Brain (organoid and tissue), 16 donors: ENCODE measurements at places on chromosomes 16 and 17. TPM values are rescaled to one million over a fixed set of nuclear protein-coding genes. Genes with fewer than 3 reads are reported as not detected.

Gene CES5A
- polyA plus RNA-seq, result not detected

Gene OR1G1
- polyA plus RNA-seq, result not detected

Gene GPR142
- 0.51 TPM for polyA plus RNA-seq

Gene NOG
- polyA plus RNA-seq, result 0.66 TPM

Gene ADAP2
- polyA plus RNA-seq, result 3.3 TPM

Gene ALOX15
- not detected for polyA plus RNA-seq

Gene SLC38A8
- polyA plus RNA-seq, result 4.1 TPM

Gene BCAR1
- polyA plus RNA-seq, result 76.8 TPM

Gene PPL
- 43.5 TPM for polyA plus RNA-seq

Gene KRT39
- not detected for polyA plus RNA-seq

Gene CCL11
- not detected for polyA plus RNA-seq

Gene OR1F1
- not detected for polyA plus RNA-seq

Gene FOXC2
- 0.71 TPM for polyA plus RNA-seq

Gene TP53TG3D
- 2.0 TPM for polyA plus RNA-seq

Gene CTRB1
- polyA plus RNA-seq, result not detected

Gene SLC43A2
- polyA plus RNA-seq, result 22.1 TPM

Gene GAST
- not detected for polyA plus RNA-seq
